ENCODE measurements at places on chromosomes 5 and 9.

GRCh38 chr9:7137040-7137439, 379.3 kb downstream of the KDM4C start:
- no peak for DNase-seq

DNA sequence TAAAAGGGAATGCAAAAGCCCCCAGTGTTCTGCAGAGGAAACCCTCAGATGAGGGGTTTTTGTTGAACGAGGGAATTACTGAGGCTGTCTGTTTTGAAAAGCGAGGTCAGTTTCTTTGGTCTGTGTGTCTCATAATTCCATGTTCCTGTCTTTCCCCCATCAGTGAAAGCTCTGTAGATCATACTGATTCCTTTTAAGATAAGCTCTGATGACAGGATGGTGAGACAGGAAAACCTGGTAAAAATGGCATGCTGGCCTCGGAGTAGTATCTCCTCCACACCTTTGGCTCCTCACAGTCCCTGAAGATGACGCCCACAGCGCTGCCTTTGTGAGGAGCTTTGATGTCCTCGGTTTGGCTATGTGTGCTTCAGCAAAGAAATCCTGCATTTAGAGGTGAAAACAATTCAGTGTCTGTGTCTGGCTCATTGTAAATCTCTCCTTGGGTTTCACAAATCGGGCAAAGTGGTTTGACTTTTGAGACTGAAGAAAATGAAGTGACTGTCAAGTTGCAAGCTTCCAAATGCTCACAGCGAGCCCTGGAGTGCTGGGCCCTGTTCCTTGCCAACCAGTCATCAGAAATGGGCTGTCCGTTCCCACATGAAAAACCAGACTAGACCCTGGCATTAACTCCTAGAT, 124.9 kb upstream of the ICE1 start:
- DNase-seq = no peak

GRCh38 chr5:15674716-15675115, 174.7 kb downstream of the FBXL7 start:
- DNase-seq = no peak

DNA sequence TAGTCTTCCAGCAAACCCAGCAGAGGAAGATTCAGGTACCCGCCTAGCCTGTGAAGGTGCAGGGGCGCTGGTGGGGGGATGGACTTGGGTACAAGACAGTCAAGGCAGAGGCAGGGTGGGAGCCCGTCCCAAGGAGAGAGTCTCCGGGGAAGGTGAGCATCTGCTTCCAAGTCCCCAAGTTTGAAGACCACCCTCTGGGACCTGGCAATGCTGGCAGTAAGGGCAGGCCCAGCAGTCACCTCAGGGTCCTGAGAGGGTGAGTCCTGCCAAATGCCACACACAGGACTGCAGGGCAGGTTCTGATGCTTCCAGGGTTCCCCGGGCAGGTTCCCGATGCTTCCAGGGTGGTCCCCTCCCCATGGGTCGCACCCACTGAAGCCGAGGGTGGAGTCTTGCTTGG, 261.8 kb upstream of the IRX1 start:
- DNase-seq = no peak
